ENCODE measurements at places on chromosomes 3 and 15.

DNA sequence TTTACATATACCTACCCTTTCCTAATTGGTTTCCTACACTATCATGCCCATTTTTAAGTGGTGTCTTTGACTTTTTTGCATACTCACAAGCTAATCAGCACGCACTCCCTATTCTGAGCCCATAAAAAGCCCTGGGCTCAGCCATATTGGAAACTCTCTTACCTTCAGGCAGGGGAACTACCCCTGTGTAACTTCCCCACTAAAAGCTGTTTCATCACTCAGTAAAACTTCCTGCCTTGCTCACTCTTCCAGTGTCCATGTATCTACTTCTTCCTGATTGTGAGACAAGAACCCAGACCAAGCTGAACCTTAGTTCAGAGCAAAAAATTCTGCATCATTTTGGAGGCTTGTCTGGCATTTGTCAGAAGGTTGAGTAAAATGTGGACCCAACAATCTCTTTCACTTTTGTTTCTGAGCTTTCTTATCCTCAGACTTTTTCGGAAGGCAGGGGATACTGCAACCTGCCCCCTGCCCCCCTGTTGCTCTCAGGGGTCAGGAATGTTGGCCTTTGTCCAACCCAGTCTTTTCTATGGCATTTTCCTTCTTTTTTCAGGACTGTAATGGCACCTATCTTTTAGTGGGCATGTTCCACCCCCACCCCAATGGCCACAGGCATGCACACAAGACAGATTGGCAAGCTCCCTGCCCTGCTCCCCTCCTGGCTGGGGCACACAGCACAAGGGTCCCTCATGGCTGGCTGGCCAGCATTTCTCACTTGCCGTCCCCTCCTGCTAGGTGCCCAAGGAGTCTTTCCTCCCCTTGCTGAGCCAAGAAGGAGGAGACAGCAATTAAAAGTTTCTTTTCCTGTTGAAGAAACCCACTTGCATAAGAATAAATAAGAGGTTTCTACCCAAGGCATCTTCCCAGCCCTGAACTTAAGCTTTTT, 26.3 kb upstream of the TMEM45A start:
- DNase-seq: no peak

DNA sequence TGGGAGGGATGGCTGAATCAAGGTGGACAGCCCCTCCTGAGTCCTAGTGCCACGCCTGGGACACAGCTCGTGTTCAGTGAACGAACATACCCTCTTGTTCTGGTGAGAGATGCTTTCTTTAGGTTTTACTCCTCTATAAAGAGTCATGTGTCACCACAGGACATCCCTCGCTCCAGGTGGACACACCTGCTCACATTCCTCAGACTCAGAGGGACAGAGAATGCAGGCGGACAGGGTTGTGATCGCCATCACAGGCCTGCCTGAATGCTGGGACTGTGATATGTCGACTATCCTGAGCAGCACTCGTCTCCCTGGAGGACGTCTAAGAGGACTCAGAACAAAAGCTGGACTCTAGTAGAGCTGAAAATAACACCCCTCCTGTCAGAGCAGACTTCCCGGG, 96.4 kb upstream of the SNRPA1 start:
- DNase-seq: no peak

GRCh38 chr3:114299421-114299820, 5.6 kb downstream of the TIGIT start:
- DNase-seq: no peak

DNA sequence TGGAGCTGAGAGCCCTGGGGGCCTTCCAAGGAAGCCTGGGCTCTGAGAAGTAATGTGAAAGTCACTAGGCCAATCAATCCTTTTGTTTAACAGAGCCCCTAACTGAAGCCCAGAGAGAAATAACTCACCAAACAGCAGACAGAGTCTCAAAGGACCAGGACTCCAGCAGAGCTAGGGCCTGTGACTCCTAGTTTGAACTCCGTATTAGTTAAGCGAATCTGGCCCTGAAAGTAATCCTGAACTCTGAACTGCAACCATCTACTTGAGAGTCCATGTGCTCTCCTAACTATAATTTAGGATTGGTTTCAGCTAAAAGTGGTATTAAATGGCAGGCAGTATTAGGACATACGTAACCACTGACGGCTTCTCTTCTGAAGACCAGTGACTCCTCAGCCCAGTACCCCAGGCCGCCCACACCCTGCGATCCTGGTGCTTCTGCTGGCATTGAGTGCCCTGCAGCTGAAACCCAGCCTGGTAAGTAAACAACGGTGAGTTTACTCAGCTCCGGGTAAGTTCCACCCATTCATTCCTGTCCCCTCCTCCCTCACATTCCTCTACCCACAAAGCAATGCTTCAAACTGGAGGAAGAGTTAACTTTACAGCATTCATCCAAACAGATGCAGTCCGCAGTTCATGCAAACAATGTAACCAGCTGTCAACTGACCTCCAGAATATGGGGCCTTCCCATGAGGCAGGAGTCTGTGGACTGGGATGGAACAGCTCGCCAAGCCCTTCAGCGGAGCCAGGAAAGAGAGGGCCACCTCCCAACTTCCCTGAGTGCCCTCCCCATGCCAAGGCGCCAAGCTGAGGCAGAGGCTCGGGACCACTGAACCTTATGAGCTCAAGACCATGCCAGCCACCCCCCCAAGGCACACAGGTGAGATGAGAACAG, 7.3 kb downstream of the MYO5C start:
- no peak for DNase-seq

DNA sequence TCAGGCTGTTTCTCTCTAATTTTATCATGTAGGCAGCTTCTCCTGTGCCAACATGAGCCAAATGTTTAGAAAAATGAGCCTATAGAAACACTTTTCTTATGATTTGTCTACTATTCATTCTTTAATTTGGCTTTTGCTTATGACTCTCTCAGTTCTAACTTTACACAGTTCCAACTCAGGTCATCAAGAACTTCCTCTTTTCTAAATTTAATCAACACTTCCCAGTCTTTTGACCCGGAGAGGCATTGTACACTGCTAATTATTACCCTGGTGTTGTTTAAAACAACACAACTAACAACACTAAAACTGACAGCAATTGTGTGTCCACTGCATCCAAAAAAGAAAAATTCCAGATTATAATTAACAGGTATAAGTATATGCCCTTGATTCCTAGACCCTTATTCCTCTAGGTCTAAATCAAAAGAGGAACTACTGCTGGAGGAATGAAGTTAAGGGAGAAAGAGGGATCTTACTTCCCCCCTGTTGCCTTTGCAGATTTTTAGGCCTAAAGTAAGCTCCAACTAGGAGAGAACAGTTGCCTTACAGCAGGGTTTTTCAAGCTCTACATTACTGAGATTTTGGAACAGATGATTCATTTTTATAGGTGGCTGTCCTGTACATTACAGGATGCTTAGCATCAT, 332.2 kb upstream of the GOLIM4 start:
- DNase-seq: no peak

GRCh38 chr3:8709801-8710507, 23.6 kb upstream of the CAV3 start:
- no peak for DNase-seq

GRCh38 chr3:110816008-110816407, 255.6 kb upstream of the NECTIN3 start:
- no peak for DNase-seq

All from anterior cingulate cortex (tissue), 58 donors.